GM12865 (cell line): ENCODE measurements at places on chromosomes 7 and 10.

DNA sequence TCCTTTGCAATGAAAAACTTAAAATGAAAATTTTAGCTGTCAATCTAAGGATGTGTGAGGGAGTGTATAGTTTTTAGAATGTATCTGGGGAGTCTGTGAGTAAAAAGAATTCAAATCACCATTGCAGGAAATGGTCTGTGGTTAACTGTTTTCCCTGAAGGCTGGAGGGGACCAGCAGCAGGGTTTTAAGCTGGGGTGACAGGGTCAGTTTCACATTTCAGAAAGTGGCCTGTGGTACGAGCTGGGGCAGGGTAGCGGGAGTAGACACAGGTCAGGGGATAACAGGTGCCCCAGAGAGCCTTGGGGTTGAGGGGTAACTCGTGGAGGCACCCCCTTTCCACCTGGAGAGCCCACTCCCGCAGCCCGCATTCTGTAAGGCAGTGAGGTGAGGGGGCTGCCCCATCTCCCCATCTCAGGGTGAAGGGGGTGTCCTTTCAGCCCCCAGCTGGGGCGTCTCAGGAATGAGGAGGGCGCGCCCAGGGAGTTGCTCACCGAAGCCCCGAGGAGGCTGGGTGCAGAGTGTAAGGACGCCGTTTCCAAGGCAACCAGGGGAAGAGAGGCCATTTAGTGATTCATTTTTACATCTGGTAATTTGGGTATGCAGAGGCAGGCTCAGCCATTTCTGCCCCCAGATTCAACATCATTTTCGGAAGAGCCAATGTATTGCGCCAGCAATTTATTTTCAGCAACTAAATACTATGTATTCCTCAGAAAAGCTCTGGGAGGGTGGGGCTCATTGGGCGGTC is 168.9 kb downstream of the SLIT1 start:
- peak; percentile 84 for DNase-seq

GRCh38 chr10:130968964-130969363 is 342.6 kb downstream of the TCERG1L start:
- no peak for DNase-seq

GRCh38 chr7:92625617-92626016 is 35.4 kb upstream of the FAM133B start:
- DNase-seq: no peak

GRCh38 chr10:99303899-99304861 is 25.0 kb upstream of the CNNM1 start:
- DNase-seq: no peak

DNA sequence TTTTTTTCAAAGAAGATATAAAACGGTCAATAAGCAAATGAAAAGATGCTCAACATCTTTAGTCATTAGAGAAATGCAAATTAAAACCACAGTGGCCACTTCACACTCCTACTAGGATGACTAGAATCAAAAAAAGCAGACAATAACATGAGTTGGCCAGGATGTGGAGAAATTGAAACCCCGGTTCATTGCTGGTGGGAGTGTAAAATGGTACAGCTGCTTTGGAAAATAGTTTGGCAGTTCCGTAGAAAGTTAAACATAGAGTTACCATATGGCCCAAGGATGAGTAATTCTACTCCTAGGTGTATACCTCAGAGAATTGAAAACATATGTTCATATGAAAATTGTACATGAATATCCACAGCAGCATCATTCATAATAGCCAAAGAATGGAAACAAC is 573.3 kb downstream of the GALNT17 start:
- peak; percentile 1 for DNase-seq

DNA sequence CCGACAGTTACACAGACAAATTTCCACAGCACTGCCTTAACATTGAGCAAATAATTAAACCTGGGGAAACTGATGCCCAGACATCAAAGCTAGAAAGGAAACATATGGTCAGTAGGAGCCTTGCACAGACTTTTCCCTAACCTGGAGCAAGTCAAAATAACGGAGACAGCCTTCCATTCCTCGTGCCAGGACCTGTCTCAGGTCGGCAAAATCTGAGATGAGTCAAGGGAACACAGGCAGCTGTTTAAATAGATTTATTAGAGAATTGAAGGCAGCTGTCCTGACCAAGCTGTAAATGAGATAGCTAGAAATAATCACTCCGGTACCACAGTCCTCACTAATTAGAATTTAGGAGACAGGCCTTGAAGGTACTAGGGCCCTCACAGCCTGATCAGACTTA is 81.2 kb downstream of the RAMP3 start:
- DNase-seq: no peak

DNA sequence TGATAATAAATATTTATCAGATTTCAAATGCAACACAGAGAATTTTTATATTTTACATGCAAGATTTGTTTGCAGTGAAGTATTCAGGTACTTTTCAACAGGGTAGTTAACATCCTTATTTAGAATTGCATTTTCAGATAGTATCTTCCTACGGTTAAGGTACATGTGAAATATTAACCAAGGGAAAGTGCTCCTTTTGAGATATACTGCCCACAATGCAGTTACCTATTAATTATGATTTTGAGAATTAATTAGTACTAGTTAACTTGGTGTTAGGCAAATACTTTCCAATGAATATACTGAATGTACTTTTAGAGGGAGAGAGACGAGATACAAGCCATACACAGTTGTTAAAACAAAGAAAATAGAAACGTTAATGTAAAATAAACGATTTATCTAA is 206.2 kb upstream of the YAE1 start:
- no peak for DNase-seq

DNA sequence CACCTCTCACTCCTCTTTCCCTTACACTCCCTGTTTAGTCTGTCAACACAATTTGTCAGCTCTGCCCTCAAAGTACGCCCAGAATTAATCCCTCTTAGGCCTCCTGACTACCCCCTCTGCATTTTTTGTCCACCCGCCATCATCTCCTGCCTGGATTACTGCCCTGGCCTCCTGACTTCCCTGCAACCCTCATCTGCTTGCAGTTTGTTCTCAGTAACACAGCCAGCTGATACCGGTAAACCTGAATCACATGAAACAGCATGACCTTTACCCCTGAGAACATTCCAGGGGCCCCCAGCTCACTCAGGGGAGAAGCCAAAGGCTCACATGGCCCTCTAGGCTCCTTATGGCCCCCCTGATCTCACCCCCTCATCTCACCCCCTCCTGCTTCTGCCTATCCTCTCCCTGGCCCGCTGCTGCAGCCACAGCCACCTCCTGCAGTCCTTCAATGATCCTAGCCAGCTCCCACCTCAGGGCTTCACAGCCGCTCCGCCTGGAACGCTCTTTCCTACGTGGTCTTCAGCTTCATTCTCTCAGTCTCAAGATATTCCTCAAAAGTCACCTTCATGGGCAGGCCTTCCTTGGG is 8.9 kb downstream of the C10orf53 start:
- no peak for DNase-seq

DNA sequence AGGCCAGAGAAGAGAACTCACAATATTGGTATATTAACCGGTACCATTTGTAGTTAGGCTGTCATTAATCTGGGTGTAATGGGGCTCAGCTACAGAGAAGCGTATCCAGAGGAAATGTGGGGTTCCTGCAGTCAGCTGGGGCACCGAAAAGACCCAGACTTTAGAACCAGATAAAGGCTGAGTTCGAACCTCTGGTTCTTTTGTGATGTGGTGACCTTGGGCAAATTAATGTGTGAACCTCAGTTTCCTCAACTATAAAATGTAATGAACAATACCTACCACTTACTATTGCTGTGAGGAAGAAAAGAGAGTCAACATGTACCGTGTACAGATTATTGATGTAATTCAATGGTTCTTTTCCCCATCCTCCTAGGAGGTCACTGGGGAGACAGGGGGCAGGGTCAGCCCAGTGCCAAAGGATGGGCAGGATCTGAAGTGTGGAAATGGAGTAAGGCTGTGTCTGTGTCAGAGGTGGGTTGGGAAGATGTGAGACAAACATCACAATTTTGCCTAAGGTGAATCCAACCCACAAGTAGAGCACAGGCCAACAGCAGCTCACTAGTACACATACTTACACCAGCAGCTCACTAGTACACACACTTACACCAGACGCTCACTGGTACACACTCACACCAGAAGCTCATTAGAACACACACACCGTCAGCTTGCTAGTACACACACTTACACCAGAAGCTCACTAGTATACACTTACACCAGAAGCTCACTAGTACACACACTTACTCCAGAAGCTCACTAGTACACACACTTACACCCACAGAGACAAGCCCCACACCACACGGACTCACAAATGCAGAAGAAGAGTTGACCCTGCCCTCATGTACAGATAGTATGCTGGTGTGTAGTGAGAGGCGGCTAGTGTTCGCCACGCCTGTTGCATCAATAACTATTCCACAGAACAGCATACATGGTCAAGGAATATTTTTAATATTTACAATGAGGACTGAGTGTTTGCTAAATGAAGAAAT is 28.0 kb downstream of the PRSS2 start:
- DNase-seq: no peak

GRCh38 chr10:19848226-19848985 is 32.2 kb downstream of the PLXDC2 start:
- no peak for DNase-seq

GRCh38 chr10:89138755-89139490 is 68.2 kb downstream of the CH25H start:
- DNase-seq: no peak

DNA sequence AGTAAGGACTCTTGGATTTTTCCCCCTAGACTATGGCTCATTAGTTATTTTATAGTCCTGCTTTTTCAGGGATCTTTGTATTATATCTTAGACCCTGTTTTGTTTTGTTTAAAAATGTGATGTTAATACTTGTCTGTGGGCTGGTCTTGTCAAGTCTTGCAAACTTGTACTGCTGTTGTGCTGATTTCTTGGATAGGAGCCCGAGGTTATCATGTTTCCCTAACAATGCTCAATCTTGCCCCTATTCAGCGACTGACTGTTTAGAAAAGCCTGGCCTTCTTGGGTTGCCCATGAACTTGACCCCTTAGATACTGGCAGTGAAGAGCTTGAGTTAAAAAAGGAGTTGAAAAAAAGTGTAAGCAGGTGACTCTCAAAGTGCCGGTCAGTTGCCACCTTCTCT is 115.7 kb downstream of the KIAA1217 start:
- no peak for DNase-seq

DNA sequence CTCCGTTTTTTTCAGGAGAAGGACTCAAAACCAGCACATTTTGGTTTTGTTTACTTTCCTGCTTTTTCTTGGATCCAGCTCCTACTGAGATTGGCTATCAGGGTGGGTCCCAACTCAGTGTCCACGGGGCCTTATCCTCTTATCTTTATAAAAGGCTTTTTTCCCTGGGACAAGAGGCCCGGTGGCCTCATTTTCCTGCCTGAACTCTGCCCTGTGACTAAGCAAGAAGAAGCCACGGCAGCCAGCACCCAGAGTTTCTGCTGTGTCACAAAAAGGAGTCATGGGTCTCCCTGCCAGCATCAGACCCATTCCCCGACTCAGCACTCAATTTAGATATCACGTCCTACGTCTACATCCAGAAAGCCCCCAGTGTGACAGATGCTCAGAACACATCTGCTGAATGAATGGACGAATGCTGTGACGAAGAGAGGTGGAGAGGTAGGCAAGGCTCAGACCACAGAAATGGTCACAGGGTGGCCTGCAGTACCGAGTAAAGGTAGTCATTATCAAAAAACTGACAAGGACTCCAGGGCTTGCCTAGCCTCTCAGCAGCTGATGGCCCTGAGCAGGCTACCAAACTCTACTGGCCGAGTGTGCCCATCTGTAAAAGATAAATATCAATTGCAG is 16.7 kb downstream of the DLG5 start:
- no peak for DNase-seq

DNA sequence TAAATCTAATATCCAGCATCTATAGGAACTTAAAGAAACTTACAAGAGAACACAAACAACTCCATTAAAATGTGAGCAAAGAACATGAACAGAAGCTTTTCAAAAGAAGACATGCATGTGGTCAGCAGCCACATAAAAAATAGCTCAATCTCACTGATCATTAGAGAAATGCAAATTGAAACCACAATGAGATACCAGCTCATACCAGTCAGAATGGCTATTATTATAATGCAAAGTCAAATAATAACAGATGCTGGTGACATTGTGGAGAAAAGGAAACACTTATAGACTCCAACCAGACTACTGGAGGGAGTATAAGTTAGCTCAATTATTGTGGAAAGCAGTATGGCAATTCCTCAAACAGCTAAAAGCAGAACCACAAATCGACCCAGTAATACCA is 1314.5 kb downstream of the XPNPEP1 start:
- no peak for DNase-seq

DNA sequence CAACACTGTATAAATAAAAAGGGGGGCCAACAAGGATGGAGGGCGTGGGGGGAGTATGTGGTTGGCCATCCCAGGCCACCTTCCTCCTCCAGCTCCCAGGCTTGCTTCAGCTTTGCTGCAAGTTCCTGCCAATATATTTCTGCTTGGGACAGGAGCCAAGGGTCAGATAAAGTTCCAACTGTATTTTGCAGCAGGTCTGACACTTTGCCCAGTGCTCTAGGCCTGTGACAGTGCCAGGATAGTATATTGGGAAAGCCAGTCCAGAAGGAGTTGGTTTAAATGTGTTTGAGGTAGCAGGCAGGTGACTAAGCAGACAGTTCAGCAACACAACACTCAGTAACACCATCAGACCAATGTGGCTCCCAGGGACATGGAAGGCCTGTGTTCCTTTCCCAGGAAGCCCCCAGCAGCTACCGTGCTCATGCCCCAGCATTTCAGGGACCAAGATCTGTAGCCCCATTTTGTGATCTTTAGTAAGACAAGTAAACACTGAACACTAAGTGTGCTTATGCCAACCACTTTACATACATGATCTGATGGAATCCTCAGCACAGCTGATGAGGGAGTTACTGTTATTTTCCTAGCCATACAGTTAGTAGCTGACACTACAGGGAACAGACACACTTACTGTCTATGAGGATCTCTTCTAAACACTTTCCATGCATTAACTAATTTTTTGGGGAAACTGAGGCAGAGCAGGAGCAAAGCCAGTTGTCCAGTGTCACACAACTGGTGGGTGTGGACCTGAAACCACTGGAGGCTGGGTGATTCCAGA is 38.9 kb downstream of the DNAJB12 start:
- DNase-seq: no peak

DNA sequence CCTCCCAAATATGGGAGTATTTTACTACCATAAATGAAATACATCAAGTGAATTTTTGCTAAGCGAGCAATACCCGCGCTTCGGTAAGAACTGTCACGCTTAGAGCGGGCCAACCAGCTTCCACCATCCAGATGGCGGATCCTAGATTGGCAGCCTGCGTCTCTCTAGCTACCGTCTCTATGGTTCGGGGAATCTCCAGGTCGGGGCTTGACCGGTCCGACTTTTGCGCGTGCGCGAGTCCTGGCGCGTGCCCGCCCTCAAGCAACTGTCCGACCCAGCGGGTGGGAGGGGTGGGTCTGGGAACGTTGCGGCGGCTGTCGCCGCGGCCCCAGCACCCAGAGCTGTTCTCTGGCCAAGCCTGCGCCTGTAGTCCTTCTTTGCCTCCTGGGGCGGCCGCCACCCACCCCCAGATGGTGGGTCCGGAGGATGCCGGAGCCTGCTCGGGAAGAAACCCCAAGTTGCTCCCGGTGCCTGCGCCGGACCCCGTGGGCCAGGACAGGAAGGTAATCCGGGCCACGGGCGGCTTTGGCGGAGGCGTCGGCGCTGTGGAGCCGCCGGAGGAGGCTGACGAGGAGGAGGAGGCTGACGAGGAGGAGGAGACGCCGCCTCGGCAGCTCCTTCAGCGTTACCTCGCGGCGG is at the start of gene TBC1D12:
Gene TBC1D12 (plus strand): TSS at position 338 of the 639 bp plus-strand sequence. CDS start 73 bp downstream, at position 411.
- peak; percentile 98 for DNase-seq
